ENCODE measurements at places on chromosomes 5 and 9.

DNA sequence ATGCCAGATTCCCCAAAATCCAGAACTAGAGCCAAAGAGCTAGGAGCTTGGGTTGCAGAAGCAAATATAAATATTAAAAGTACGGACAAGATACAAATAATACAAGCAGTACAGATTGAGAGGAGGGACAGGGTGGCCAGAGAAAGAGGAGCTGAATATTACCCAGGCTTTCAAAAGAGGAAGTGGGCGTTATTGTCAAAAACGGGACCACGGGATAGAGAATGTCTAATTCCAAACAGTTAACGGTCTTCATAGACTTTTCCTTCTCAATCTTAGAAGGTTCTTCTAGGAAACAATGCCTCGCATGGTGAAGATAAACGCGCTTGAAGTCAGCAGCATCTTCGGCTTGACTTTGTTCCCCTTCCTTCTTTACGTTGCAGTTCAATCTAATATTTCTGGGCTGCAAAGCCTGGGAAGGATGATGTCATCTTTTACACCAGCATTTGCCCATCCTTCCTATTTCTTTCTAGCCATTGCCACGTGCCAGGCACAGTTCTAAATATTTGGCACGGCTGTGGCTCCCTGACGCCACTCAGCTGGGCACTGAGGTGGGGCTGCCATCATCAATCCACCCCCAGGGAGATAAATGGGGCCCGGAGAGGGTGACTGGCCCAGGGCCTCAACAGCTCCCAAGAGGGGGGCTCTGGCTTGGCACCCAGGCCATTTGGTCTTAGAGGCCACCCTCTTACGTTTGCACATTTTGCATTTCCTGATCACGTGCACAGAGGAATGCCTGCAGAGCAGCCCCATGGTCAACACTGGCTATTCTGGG is 16.3 kb upstream of the OLFM1 start:
- DNase-seq: no peak

DNA sequence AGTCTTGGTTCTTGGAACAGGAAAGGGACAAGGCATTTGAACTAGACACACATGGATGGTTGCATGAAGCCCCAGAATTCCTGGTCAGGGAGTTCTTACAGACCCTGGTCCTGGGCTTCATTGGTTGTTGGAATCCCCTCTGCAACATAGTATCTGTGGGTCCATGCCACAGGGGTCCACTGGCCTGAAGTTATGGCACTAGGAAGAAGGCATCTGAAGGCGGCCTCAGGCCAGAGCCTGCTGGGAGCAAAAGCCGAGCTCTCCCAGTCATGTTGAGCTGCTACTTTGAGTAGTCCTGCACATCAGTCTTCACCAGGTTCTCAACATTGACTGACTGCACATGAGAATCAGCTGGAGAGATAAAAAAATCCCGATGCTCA is 71.1 kb upstream of the PITX1 start:
- DNase-seq: no peak

- DNase-seq: no peak
These were observed 99.8 kb downstream of the RPS23 start for GRCh38 chr5:82178378-82178777.

DNA sequence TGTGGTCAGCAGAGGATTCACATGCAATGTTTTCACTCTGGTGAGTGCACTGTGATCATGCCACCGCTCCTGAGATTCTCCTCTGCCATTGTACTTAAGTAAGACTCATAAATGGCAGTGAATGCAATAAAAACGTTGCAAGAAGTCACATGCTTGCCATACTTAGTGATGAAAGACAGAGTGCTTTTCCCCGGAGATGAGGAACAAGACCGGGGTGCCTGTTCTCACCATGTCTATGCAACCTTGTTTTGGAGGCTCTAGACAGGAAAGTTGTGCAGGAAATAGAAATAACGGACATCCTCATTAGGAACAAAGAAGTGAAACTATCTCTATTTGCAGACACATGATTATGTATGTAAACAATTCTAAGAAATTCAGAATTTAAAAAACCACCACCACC is 84.7 kb upstream of the IRX2 start:
- DNase-seq: no peak

GRCh38 chr5:1874771-1875220 is 7.9 kb downstream of the IRX4 start:
- no peak for DNase-seq

GRCh38 chr5:159593518-159594073 is 263.3 kb upstream of the IL12B start:
- DNase-seq: no peak

DNA sequence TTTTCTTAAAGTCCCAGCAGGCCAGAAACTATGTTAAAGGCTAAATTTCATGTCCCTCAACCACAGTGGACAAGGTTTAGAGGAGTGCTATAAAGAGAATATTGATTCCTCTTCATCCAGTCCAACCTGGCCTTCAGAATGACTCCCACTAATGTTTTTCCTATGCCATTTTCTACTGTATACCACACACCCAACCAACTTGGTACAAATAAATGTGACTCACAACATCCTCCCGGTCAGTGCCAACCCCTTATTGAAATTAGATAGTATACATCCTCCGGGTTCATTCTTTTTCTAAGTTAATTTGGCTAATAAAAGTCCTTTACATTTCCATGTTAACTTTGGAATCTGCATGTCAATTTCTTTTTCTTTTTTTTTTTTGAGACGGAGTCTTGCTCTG is 215.1 kb downstream of the TSSK1B start:
- DNase-seq: no peak

DNA sequence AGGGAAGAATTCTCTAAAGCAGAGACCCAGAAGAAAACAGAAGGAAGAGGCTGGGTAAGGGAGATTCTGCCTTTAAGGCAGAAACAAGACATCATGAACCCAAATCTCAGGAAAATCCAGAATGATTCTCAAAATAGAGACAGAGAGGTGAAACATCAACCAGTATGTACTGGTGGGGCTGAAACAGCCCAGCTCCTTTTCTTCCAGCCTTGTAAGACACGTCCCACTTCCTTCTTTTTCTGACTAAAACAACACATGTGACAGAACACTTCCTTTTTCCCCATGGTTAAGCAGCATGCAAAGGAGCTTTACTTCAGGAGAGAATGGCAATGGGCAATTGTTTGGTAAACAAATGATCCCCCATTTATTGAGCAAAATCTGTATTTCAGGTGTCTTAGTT is 230.8 kb upstream of the NR4A3 start:
- no peak for DNase-seq

DNA sequence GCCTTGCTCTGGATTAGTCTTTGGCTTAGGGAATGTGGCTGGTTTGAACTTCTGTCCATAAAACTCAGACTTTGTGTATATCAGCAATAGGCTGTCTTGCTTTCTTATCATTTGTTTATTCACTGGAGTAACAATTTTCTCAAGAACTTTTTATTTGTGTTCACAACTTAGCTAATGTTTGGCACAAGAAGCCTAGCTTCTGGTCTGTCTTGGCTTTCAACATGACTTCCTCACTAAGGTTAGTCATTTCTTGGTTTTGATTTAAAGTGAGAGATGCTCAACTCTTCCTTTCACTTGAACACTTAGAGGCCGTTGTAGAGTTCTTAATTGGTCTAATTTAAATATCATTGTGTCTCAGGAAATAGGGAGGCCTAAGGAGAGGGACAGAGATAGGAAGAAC is 4.9 kb downstream of the FBXO38 start:
- no peak for DNase-seq

- no peak for DNase-seq
These were observed 55.8 kb downstream of the NFIB start for GRCh38 chr9:14258156-14258555.

DNA sequence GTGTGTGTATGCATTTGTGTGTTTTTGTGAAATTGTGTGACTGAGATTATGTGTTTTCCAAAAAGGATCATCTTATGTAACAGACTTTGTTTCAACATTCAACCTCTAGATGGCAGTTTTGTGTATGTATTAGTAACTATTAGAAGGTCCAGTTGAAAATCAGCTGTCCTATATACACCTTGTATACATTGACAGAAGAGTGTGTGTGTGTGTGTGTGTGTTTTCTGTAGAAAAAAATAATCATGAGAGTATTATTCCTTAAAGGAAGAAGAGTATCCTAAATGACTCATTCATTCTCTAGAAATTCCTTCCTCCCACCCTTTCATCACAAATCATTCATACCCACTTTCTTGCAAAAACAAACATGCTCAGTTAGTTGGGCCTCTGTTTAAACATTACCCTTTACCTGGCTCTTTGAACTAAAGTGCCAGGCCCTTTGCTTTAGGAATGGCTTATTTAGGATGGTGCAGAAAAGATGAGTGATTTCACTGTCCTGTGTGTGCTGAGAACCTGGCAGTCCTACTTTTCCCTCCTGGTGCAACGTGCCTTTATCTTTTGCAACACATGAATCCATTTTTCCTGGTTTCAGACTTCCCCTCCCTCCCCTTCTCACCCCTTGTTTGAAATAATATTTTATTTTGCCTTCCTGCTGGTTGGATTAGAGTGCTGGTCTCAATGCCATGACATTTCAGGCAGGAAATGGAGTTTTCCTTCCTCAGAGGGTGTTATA is 152.2 kb downstream of the ARHGAP26 start:
- no peak for DNase-seq

DNA sequence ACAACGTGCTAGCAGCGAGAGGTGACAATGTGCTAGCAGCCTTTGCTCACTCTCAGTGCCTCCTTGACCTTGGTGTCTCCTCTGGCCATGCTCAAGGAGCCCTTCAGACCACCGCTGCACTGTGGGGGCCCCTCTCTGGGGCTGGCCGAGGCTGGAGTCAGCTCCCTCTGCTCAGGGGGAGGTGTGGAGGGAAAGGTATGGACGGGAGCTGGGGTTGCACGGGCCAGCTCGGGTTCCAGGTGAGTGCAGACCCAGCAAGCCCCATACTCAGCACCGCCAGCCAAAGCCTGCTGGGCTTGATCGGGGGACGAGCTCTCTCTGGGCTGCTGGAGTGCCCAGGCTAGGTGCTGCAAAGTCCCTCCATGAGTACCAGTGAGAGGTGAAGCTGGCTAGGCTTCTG is 180.2 kb downstream of the TRIM36 start:
- DNase-seq: no peak

- DNase-seq: no peak
These were observed 104.6 kb upstream of the SARDH start for GRCh38 chr9:133842721-133843227.

Measured in H1 (cell line).